T-cell (primary cell): ENCODE measurements at places on chromosomes 2 and 18. TPM values are rescaled to one million over a fixed set of nuclear protein-coding genes. Genes with fewer than 3 reads are reported as not detected.

- no peaks in the 10 kb centered on the region for H3K4me1 ChIP-seq
- H3K4me3 ChIP-seq: no peak overlapping the region
- no peaks in the 10 kb centered on the region for H3K36me3 ChIP-seq
Observed at GRCh38 chr2:231883468-231883881, 42.7 kb downstream of the NPPC start.

The VWA3B gene
- total RNA-seq: not detected

- no peak for DNase-seq
- peaks cover 31% of the 10 kb centered on the region for H3K4me1 ChIP-seq
- no peak overlapping the region for H3K27ac ChIP-seq
- H3K36me3 ChIP-seq: peaks cover 5% of the 10 kb centered on the region
- H3K27me3 ChIP-seq: no peaks in the 10 kb centered on the region
- no peak overlapping the region for H3K4me3 ChIP-seq
Observed at GRCh38 chr18:51185075-51185474, 12.4 kb downstream of the MEX3C start.

The SLC14A1 gene
- total RNA-seq: 2.2 TPM

The KCNJ3 gene
- not detected for total RNA-seq
